HL-60 (cell line): ENCODE measurements at places on chromosomes 7 and 10.

GRCh38 chr7:134024739-134025138 is 102.4 kb upstream of the LRGUK start:
- no peak for DNase-seq

GRCh38 chr7:133750287-133750686 is 376.9 kb upstream of the LRGUK start:
- no peak for DNase-seq

DNA sequence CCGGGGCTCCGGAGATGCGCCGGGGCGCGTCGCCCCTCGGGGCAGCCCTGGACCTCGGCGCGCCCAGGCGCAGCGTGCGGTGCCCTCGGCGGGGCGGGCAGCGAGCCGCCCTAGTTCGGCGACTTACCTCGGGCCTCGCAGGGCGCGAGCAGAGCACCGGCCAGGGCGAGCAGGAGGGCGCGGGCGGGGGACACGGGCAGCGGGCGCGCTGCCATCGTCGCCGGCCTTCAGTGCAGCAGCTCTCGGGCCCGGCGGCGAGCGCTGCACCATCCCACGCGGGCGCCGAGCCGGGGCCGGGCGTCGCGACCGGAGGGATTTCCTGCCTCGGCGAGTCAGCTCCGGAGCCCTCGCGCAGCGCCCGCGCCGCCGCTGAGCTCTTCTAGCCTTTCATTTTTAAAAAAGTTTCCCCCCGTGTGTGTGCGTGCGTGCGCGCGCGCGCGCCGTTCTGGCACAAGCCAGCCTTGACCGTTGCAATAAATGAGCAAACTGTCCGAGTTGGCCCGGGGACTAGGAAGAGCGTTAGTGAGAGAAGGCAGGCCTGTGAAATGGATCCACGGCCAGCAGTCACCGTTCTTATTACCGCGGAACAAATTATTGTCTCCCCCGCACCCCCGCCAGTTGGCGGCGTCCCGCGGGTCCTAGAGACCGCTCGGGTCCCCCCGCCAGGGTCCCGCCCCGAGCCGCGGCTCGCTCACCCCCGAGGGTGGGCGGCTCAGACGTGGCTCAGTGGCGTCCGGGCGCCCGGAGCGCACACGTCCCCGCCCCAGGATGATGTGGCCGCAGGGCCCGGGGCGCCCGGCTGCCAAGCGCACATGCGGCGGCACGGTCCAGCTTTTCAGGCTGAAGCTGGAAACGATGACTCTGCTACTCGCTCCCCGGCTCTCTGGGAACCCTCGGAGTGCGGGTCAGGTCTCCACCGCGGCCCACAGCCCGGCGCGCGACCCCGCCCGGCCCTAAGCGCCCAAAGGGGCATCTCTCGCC is at the start of gene ADAM12:
TSS of gene ADAM12 (minus strand) at position 547 of the 981 bp plus-strand sequence. CDS start at position 215, 332 bp downstream.
- no peak for DNase-seq

- DNase-seq, result no peak
These were observed 66.8 kb upstream of the CYP26C1 start for GRCh38 chr10:92993699-92994272.

GRCh38 chr7:80100254-80100653 is 34.4 kb upstream of the GNAI1 start:
- DNase-seq, result no peak

DNA sequence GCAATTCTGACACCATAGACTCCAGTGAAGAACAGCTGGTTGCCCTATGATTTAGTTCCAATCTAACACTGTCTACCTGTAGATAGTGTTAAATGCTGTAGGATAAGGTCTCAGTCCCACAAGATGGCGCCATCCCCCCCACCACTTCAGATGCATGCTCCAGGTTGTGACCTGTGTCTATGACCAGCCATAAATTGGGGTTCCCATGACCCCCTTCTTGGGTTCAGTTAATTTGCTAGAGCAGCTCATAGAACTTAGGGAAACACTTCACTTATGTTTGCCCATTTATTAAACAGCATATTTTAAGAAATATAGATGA is 13.1 kb downstream of the CCSER2 start:
- no peak for DNase-seq

- peak; percentile 13 for DNase-seq
These were observed 128.5 kb downstream of the ANKRD7 start for GRCh38 chr7:118352867-118353453.

DNA sequence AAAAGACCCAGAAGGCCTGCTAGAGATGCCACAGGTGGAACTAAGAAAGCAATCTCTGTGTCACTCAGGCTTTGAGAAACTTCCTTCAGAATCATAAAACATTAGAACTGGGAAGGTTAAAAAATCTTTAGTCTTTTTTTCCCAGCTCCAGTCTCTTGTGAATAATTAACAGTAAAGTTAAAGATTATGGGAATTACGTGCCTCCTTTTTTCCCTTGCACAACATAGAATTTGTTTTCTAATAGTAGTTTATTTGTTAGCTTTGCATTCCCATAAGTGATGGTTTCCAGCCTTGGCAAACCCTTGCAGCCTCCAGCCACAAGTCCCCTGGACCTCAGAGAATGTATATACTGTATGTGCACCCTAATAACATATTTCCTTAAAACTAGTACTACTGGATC is 128.3 kb downstream of the TPST1 start:
- DNase-seq, result no peak

DNA sequence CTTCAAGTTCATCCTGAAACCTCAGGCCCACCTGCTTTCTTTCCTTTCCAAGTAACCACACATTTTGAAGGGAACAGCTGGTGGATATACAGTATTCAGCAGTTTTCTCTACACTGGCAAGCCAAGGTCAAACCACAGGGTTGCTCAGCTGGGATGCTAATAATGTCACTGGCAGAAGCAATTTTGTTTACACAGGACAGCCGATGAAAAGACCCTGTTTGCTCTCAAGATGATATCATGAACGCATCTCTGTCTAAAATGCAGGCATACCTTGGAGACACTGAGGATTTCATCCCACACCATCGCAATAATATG is 186.2 kb downstream of the USP6NL start:
- DNase-seq, result no peak

DNA sequence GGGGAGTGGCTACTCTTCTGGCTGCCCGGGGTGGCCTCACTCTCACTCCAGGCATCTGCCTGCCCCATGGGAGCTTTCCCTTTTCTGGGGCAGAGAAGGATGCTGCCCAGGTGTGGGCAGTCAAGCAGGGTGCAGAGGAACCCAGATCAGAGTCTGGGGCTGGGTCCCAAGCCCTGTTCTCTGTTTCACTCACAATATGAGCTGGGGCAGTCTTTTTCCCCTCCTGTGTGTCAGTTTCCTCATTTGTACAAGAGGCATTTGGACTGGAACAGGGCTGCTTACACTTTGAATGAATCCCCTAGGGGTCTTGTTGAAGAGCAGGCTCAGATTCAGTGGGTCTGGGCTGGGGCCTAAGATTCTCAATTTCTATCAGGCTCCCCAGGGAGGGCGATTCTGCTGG is 38.4 kb upstream of the AQP1 start:
- no peak for DNase-seq

- DNase-seq, result no peak
These were observed 1.6 kb upstream of the EPC1 start for GRCh38 chr10:32348297-32349198.

- DNase-seq, result no peak
These were observed 297.9 kb downstream of the DGKB start for GRCh38 chr7:14604606-14605005.

GRCh38 chr7:66281678-66282590 is 76.8 kb downstream of the TPST1 start:
- DNase-seq, result no peak

DNA sequence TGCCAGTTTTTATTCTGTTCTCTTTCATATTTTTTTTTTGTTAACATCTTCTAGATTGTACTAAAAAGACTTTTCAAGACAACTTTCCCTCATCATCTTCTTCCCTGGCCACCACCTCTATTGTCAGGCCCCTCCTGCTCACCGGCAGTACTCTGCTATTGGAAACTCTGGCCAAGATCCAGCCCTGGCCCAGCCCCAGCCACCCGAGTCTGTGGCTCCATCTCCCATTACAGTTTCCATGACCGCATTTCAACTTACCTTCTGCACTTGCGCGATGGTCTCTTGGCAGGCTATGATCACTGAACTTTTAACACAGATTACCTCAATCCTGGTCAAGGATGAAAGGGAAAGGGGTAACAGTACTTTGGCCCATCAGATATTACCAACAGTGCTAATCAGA is 137.7 kb upstream of the POM121L12 start:
- no peak for DNase-seq

- DNase-seq, result no peak
These were observed 21.5 kb downstream of the LRRN3 start for GRCh38 chr7:111112439-111112838.

DNA sequence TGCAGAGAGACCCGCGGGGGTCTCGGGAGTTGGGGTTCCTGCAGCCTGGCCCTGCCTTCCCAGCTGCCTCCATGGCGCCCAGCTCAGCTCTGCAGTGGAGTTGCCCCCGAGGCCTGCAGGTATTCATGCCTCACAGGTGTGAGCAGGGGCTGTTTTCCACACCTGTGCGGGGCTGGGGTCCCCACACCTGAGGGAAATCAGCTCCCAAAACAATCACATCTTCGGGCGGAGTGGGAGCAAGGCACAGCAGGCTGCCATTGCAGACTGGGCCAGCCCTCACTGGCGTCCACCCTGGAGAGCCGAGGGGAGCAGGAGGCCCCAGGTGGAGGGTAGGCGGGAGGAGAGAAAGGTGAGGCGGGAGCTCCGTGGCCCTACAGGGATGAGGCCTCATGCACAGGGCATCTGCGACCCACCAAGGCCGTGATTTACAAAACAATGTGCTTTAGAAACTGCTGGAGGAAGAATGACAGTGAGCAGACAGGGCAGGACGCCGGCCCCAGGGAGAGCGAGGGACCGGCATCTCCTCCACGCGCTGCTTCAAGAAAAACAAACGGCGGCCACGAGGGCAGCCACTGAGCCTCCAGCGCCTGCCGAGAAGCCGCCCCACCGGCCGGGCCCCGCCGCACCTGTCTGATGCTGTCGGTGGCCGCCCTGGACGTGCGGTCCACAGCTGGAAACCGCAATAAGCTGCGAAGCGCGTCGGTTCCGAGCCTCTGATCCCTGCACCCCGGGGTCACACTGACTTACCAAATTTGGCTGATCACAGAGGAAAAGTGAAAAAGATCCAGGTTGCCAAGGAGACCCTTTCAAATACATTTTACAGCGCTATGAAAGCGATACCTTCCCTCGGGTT is 53.0 kb upstream of the PDGFA start:
- no peak for DNase-seq

DNA sequence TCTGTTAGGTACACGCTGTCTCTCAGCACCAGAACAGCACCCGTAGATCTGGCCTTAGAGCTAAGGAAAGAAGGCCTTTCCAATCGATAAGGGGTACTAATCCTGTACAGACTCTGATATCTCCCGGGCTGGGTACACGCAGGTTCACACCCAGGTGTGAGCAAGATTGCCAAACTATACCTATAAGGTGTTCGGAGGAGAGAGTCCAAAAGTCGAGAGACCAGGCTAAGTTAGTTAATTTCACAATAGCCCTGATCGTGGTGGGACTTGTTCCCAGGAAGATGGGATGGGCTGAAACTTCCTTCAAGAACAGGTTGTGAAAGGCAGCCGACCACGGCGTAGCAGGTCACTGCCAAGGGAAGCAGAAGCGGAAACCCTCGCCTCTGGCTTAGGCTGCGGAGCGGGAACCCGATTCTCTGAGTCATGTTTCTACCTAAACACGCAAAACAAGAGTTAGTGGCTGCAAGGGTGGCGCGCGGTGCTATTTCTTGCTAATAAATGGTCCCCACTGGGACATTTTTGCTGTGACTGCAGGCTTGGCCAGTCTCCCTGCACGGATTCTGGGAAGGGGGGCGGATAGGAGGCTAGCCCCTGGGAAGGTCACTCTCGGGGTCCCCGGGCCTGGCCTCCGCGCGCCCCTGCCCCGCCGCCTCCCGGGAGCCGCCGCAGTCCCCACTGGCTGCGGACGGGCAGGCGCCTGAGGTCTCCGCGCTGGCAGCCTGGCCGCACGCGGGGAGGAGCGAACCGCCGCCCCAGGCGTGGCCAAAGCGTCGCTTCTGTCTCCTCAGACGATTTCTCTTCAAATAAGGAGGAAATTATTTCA is 75.4 kb upstream of the PDSS1 start:
- peak; percentile 64 for DNase-seq

DNA sequence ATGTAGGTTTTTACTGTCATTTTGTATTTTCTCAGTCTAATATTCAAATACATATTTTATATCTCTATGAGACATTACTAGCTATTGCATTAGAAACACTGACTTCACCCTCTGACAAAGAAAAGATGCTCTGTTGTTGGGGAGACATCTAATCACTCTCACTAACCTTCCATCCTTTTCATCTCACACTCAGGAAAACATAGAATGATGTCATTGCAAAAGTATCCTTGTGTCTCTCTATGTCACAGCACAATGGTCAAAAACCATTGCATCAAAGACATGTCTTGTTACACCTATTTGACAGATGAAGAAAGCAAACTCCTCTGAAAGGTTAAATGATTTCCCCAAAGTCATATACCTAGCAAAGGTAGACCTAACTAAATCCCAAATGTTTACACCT is 231.3 kb upstream of the PTN start:
- DNase-seq, result no peak

GRCh38 chr7:93053949-93054943 is 63.5 kb downstream of the SAMD9 start:
- DNase-seq, result no peak

GRCh38 chr10:93413252-93413689 is 68.9 kb downstream of the MYOF start:
- peak; percentile 66 for DNase-seq

DNA sequence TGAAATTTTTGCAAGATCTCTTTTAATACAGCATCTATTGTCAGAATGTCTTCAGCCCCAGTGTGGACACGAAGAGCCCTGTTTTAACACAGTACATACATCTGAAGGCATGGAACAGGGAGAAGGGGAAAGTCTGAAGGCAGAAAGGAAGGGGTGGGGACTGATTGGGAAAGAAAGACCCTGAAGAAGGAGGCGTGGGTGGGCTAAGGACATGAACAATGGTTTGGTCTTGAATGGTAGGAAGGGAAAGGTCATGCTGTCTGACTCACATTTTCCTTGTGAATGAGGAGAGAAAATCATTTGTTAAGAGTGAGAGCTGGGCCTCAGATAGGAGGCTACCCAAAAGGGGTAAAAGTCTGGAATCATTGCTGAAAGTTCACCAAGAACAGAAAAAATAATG is 297.1 kb downstream of the GALNT17 start:
- DNase-seq, result no peak

GRCh38 chr10:82068501-82068900 is 193.5 kb downstream of the NRG3 start:
- no peak for DNase-seq

GRCh38 chr7:11726001-11726793 is 105.8 kb downstream of the THSD7A start:
- DNase-seq, result no peak

GRCh38 chr7:75663302-75663907 is 75.3 kb downstream of the HIP1 start:
- no peak for DNase-seq
